AG10803 (cell line): ENCODE measurements at places on chromosomes 5 and 9.

- DNase-seq = peak; percentile 14
These were observed 18.9 kb upstream of the ANKRD55 start for GRCh38 chr5:56251918-56252553.

- peak; percentile 85 for DNase-seq
These were observed 25.9 kb upstream of the UNC5A start for GRCh38 chr5:176784218-176785165.

GRCh38 chr5:157217289-157218024 is 36.8 kb downstream of the ITK start:
- DNase-seq = no peak

DNA sequence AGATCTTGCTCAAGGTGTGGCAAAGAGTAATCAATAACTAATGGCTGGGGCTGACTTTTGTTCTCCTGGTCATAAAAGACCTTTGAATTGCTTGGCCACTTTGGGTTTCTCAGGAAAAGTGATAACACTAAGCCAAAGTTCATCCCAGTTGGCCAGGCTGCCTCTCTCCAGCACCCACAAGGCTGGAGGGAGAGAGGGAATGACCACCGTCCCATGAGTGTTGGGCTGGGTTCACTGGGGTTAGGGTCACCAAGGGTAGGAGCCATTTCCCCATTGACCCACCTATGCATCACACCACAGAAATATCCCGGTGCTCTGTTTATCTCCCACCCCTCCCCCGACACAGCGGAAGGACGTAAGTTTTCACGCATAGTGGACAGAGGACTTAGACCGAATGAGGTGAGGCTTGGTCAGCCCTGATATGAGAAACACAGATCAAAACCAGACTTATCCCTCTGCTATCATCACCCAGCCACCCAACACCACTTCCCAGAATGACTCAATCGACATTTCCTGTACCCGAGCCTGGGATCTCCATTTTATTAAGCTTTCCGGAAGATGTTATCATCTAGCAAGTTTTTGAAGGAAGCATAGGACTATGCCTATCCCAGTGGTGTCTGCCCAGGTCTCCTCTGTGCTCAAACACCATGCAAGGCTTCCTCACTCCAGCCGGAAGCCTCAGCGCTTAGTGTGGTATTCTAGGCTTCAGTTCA is 27.0 kb upstream of the PPARGC1B start:
- DNase-seq = no peak

DNA sequence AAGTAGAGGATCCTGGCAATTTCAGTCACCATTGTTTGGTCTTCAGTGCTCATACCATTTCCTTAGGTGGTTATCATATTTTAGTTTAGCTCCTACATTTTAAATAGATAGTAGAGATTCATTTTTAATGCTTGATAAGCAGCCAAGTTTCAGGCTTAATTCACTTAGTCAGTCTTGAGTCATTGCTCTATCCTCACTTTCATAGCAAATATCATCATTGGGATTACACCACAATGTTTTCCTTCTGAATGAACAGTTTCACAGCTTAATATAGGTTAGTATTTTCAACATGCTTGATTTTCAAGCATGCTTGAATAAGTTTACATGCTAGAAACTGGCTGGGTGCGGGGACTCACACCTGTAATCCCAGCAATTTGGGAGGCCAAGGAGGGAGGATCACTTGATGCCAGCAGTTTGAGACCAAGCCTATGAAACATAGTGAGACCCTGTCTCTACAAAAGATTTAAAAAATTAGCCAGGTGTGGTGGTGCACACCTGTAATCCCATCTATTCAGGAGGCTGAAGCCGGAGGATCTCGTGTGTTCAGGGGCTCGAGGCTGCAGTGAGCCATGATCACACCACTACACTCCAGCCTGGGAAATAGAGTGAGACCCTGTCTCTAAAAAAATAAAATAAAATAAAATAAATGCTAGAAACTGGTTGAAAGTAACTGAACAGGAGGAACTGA is 339.9 kb downstream of the ADGRV1 start:
- peak; percentile 8 for DNase-seq
